Temporal lobe (tissue), 4 donors: ENCODE measurements at places on chromosomes 3 and 15. TPM values are rescaled to one million over a fixed set of nuclear protein-coding genes. Genes with fewer than 3 reads are reported as not detected.

MED12L gene
- 5.4 TPM for total RNA-seq

ATP11B gene
- total RNA-seq: 62.7 TPM

SMARCC1 gene
- 56.3 TPM for total RNA-seq

REC114 gene
- not detected for total RNA-seq

HRH1 gene
- 1.7 TPM for total RNA-seq

IL12A gene
- 0.74 TPM for total RNA-seq

GOLGA8H gene
- total RNA-seq: 0.49 TPM

CHRNB4 gene
- total RNA-seq: 0.98 TPM

P2RY1 gene
- 11.6 TPM for total RNA-seq

EPHB3 gene
- total RNA-seq: 3.7 TPM

PLCH1 gene
- total RNA-seq: 12.0 TPM

CHDH gene
- 1.2 TPM for total RNA-seq

CCDC191 gene
- total RNA-seq: 3.4 TPM

MFGE8 gene
- total RNA-seq: 27.5 TPM

C3orf22 gene
- total RNA-seq: not detected
